ENCODE measurements at places on chromosomes 13 and 19.

DNA sequence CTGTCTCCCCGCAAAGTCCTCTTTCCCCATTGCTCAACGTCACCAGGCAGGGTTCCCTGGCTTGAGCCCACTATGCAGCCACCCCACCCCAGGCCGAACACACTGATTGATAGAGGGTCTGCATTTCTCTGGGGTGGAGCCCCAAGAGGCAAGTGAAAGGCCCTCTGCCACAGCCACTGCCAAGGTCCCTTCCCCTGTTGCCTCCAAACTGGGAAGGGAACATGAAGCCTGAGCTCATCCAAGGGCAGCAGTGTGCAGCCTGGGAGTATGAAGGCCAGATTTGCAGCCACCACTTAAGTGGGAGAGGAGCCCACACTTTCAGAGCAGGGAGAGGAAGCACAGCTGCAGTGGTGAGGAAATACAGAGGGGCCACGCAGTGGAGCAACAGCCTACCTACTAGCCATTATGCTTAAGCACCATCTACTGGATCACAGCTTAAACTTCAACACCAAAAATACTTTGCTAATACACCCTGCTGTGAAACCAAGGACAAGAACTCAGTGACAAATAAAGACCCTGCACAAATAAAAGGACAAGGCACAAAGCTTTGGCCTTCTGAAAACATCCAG is 48.6 kb downstream of the UBL3 start:
- DNase-seq, result no peak

DNA sequence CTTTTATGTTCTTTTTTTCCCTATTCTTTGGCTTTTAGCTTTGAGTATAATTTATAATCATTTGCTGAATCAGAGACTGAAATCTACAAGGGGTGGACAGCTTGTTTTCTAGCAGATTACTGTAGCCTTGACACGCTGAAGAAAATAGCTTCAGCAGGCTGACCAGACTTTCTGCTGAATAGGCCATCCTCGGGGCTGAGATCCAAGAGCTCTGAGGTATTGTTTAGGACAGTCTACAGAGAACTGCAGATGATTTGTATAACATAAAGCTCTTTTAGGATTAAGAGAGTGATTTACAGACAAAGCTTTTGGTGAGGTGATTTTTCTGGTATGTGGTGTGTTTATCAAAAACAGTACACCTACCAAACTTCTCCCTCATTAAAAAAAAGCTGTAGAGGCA is 16.8 kb downstream of the POLR1D start:
- no peak for DNase-seq

GRCh38 chr13:98098516-98098915 is 44.4 kb upstream of the FARP1 start:
- DNase-seq, result no peak

DNA sequence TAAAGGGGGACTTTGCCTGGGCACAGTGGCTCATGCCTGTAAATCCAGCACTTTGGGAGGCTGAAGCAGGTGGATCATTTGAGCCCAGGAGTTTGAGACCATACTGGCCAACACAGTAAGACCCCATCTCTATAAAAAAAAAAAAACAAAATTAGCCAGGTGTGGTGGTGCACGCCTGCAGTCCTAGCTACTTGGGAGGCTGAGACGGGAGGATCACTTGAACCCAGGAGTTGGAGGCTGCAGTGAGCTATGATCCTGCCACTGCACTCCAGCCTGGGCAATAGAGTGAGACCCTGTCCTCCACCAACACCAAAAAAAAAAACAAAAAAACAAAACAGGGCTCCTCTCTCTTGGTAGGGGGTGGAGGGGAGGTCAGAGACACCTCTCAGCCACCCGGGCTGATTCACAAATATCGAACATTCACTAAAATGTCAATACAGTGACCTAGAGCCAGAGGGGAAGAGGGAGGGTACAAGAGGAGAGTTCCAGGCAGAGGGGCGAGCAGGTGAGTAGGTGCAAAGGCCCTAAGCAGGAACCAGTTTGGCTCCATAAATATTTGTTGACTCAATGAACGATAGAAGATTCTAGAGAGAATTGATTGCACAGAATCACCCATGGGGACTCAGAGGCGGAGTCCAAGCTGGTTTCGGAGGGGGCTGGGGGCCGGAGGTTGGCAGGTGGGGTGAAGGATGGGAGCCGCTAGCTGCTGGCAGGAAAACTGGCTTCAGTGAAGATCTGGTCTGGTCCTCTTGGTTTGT is 1.0 kb upstream of the CREB3L3 start:
- no peak for DNase-seq

DNA sequence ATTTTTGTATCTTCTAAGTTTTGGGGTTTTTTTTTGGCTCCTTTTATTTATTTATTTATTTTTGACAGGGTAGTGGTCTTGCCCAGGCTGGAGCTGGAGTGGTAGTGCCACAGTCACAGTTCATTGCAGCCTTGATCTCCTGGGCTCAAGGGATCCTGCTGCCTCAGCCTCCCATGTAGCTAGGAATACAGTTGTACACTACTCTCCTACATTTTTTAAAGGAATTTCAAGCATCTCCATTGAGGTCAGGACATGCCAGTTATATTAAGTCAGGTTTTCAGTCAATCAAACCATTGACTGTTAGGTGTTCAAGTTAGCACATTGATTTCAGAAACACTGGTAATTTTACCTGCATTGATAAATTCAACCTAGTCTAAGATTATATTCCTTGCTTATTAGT is 480.5 kb upstream of the SPRY2 start:
- DNase-seq, result no peak
